ENCODE measurements at places on chromosomes 3 and 15. TPM values are rescaled to one million over a fixed set of nuclear protein-coding genes. Genes with fewer than 3 reads are reported as not detected.
A peak's percentile ranks its signal among the peaks of the same experiment; 100 is the strongest.

The ALPK3 gene
- total RNA-seq = 0.13 TPM

GRCh38 chr3:17122758-17123157, 238.0 kb downstream of the PLCL2 start:
- DNase-seq = no peak

GRCh38 chr3:188316021-188316722, 162.2 kb downstream of the LPP start:
- peak; percentile 59 for DNase-seq

GRCh38 chr3:5348229-5348902, 160.9 kb downstream of the EDEM1 start:
- peak; percentile 17 for DNase-seq

DNA sequence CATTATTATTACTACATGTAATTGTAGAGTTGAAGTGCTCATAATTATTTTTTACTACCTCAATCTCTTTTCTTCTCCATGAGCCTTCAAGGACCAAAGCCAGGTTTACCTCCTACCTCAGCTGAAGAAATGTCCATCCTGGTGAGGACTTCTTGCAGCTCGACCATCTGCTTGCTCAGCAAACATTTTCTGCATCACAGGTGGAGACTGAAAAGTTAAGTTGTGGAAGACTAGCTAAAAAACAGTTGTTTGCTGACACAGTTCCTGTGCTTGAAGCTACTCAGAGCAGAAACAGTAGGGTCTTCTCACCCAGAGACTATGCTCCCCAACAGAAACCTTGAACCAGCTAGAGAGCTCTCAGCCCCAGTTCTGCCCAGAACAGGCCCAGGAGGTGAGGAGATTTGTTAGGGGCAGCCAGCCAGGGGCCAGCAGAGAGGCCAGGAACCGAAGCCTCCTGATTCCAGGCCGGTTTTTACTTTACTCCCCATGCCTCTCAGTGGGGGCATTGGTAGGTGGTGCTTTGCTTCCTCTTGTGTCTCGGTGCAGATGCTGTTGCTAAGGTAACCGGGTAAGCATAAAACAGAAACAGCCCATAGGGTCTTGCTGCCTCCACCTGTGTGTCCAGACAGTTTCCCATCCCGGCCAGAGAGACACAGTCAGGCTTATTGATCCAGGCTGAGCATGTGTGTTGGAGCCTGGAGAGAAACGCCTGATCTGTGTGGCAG, 54.9 kb downstream of the CCNL1 start:
- no peak for DNase-seq

- DNase-seq = peak; percentile 90
These were observed 73.1 kb downstream of the XXYLT1 start for GRCh38 chr3:195197765-195198425.

Data from GM23248 (cell line).